Tibial nerve (tissue), 4 donors: ENCODE measurements at places on chromosomes 5 and 9. TPM values are rescaled to one million over a fixed set of nuclear protein-coding genes. Genes with fewer than 3 reads are reported as not detected.
A peak's percentile ranks its signal among the peaks of the same experiment; 100 is the strongest.

SMIM33 gene
- total RNA-seq, result not detected

SPINK9 gene
- not detected for total RNA-seq

ELAVL2 gene
- 2.6 TPM for total RNA-seq

SPINK7 gene
- not detected for total RNA-seq

SHOC1 gene
- not detected for total RNA-seq

DNA sequence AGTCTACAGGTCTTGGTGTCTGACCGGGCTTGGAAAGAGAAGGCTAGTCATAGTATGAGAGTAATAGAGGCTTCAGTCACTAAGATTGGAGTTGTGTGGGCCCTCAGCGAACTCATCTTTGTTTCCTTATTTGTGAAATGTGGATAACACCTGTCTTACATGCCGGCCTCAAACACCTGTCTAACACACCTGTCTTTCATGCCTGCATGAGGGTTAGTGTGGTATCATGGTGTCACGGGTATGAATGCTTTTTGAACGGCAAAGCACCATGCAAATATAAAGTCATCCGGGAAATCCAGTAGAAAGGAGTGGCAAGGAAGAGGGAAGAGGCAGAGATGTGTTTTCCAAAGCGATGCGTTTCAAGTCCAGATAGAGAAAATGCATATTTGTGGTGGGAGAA, 25.5 kb downstream of the GRAMD2B start:
- no peaks in the 10 kb centered on the region for H3K36me3 ChIP-seq
- H3K27ac ChIP-seq, result peak overlapping the region; percentile 8
- no peaks in the 10 kb centered on the region for H3K4me1 ChIP-seq
- no peaks in the 10 kb centered on the region for H3K27me3 ChIP-seq
- no peak overlapping the region for H3K4me3 ChIP-seq
- no peak for DNase-seq

DNA sequence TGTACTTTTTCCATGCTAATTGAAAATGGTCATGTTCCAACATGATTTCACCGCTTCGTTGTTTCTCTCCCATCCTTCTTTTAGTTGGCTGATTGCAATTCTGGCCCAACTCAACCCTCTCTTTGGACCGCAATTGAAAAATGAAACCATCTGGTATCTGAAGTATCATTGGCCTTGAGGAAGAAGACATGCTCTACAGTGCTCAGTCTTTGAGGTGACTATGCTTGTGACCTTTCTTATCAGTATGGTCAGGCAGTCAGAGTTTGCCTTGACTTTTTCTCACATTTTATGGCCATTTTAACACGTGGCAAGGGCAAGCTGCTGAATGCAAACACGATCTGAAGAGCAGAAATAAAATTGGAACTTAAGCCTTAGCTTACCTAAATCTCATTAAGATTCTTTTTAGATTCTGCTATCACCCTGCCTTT, 36.0 kb upstream of the CREBRF start:
- no peak for DNase-seq
- H3K4me3 ChIP-seq, result no peak overlapping the region
- no peaks in the 10 kb centered on the region for H3K27me3 ChIP-seq

- no peak overlapping the region for H3K4me3 ChIP-seq
- no peak overlapping the region for H3K27ac ChIP-seq
- H3K4me1 ChIP-seq, result no peaks in the 10 kb centered on the region
- no peaks in the 10 kb centered on the region for H3K36me3 ChIP-seq
These were observed 81.6 kb upstream of the MRPS30 start for GRCh38 chr5:44727100-44727499.

GRCh38 chr9:90956026-90956810, 154.6 kb downstream of the SYK start:
- H3K36me3 ChIP-seq, result no peaks in the 10 kb centered on the region
- H3K4me3 ChIP-seq, result no peak overlapping the region
- DNase-seq, result no peak
- no peak overlapping the region for H3K27ac ChIP-seq
- H3K4me1 ChIP-seq, result no peaks in the 10 kb centered on the region

DNA sequence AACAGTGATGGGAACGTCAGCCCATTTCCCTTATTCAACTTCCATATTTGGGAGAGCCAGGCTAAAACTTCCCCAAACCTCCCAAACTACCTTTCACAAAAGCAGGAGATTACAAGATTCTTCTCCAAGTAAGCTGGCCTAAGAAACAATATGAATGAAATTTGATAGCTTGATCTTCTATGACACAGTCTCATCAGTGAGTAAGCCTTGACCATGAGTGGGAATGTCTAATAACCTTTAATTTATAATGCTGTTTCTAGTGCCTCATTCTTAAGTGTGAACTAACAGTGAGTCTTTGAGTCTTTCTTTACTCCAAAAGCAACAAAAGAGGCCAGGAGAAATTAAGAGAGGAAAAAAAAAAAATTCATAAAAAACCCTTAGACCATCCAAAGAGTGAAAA, 1379.9 kb downstream of the EFNA5 start:
- no peaks in the 10 kb centered on the region for H3K4me1 ChIP-seq
- H3K27ac ChIP-seq, result no peak overlapping the region
- no peaks in the 10 kb centered on the region for H3K27me3 ChIP-seq
- H3K36me3 ChIP-seq, result no peaks in the 10 kb centered on the region
- DNase-seq, result no peak

- H3K27ac ChIP-seq, result no peak overlapping the region
- no peaks in the 10 kb centered on the region for H3K36me3 ChIP-seq
- H3K4me3 ChIP-seq, result no peak overlapping the region
- no peak for DNase-seq
- peaks cover 34% of the 10 kb centered on the region for H3K4me1 ChIP-seq
These were observed 35.7 kb upstream of the GABRP start for GRCh38 chr5:170747851-170748250.

DNA sequence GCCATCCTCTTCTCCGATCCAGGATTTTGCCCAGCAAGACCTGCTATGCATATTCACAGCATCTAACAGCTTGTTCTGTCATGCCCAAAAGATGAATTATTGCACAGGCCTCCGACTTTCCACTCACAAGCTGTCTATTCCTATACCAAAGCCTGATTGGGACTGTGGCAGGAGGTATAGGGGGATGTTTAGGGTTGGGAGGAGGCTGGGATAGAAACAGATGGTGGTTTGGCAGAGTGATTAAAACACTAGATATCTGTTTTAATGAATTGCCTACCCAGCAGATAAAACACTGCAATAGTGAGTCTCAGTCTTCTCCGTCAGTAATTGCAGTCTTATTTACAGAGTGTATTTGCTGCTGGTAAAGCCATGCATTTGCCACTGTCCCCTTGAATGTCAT, 215.3 kb downstream of the TLR4 start:
- DNase-seq, result no peak
- H3K4me3 ChIP-seq, result no peak overlapping the region
- H3K27ac ChIP-seq, result no peak overlapping the region
- no peaks in the 10 kb centered on the region for H3K36me3 ChIP-seq
- H3K4me1 ChIP-seq, result no peaks in the 10 kb centered on the region
- H3K27me3 ChIP-seq, result no peaks in the 10 kb centered on the region

DNA sequence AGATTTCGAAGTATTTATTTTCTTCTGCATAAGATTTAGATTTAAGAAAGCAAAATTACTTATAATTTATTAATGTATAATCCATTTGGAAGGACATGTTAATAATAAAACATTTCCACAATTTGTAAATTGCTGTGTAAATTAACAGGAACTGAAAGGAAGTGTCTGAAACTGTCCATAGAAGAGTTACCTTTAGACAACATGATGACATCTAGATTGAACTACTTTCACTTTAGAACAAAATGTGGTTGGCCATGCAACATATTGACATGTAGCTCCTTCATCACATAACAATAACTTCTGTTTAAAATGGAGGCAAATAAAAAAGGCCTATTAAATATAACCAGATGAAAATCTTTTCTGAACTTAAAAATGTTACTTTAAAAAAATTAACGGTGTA, 1849.5 kb upstream of the ACO1 start:
- no peak overlapping the region for H3K27ac ChIP-seq
- H3K27me3 ChIP-seq, result no peaks in the 10 kb centered on the region
- no peaks in the 10 kb centered on the region for H3K36me3 ChIP-seq
- no peak for DNase-seq
- no peaks in the 10 kb centered on the region for H3K4me1 ChIP-seq

DNA sequence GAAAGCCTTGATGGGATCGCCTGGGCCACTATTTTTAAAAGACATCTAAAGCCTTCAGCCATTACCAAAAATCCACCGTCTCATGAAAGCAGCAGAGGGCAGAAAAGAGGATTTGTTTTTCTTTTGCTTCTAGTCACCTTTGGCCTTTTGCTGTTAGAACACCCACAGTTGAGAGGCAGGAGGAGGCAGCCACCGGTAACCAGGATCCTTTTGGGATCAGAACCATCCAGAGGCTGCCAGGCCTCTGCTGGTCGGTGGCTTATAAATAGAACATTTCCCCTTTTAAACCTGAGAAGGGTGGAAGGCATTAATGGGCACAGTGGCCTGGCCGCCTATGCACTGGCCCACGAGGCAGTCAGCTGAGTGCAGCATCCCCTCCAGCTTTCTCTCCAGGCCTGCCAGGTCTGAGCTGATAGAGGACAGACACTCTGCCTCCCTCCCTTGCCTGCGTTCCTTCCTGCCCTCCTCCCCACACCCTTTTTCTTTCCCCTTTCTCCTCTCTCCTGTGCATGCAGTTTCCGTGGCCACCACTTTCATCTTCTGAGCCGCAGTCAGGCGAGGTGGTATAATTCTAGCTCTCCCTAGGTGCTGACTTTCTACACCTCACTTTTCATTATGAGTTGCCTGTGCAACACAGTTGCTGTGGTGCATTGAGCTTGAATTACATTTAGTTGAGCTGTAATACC, 253.4 kb downstream of the ARHGAP26 start:
- no peaks in the 10 kb centered on the region for H3K27me3 ChIP-seq
- H3K4me3 ChIP-seq, result no peak overlapping the region
- no peak for DNase-seq
- H3K27ac ChIP-seq, result peak overlapping the region; percentile 66
- H3K36me3 ChIP-seq, result no peaks in the 10 kb centered on the region

- no peak overlapping the region for H3K4me3 ChIP-seq
- no peaks in the 10 kb centered on the region for H3K36me3 ChIP-seq
- H3K4me1 ChIP-seq, result peaks cover 7% of the 10 kb centered on the region
- no peaks in the 10 kb centered on the region for H3K27me3 ChIP-seq
These were observed 266.5 kb downstream of the MSX2 start for GRCh38 chr5:174990909-174991308.

DNA sequence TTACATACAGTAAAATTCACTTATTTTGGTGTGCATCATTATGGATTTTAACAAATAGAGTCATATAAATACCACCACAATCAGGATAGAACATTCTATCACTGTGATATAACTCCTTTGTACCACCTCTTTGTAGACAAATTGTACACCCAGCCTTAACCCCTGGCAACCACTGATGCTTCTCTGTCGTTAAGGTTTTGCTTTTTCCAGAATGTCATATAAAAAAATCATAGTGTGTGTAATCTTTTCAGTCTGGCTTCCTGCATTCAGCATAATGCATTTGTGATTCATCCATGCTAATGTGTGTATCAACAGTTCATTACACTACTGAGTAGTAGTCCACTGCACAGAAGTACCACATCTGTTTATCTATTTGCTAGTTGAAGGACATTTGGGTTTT, 81.2 kb downstream of the ARSB start:
- no peaks in the 10 kb centered on the region for H3K27me3 ChIP-seq
- no peak for DNase-seq
- H3K36me3 ChIP-seq, result no peaks in the 10 kb centered on the region
- peaks cover 13% of the 10 kb centered on the region for H3K4me1 ChIP-seq

- DNase-seq, result peak; percentile 67
- no peak overlapping the region for H3K4me3 ChIP-seq
- H3K27ac ChIP-seq, result peak overlapping the region; percentile 83
- H3K27me3 ChIP-seq, result no peaks in the 10 kb centered on the region
- peaks cover 5% of the 10 kb centered on the region for H3K36me3 ChIP-seq
These were observed 73.2 kb downstream of the SH3PXD2B start for GRCh38 chr5:172380987-172381643.

GRCh38 chr5:163293836-163294235, 143.6 kb upstream of the CCNG1 start:
- H3K27me3 ChIP-seq, result no peaks in the 10 kb centered on the region
- no peak overlapping the region for H3K4me3 ChIP-seq
- no peaks in the 10 kb centered on the region for H3K4me1 ChIP-seq
- H3K27ac ChIP-seq, result no peak overlapping the region

- H3K4me1 ChIP-seq, result no peaks in the 10 kb centered on the region
- no peak overlapping the region for H3K27ac ChIP-seq
- no peak overlapping the region for H3K4me3 ChIP-seq
- no peaks in the 10 kb centered on the region for H3K27me3 ChIP-seq
- DNase-seq, result no peak
- no peaks in the 10 kb centered on the region for H3K36me3 ChIP-seq
These were observed 81.0 kb upstream of the MAST4 start for GRCh38 chr5:66515209-66515608.

DNA sequence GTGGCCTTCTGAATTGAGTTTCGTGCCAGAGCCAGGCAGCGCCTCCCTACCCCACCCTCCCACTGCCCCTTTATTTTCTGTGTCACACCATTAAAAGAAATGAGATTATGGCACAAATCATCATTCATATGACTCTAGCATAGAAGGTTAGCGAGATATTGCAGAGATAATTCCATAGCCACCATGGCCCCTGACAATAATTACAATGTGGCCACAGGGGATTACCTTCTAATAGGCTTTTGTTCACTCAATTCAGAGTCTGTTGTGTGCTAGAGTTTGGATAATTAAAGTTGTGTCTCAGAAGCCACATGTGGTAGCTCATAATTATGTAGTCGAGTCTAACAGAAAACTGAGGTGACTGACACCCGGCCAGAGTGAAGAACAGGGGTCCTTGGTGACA, 428.1 kb downstream of the ARHGEF28 start:
- no peaks in the 10 kb centered on the region for H3K36me3 ChIP-seq
- no peaks in the 10 kb centered on the region for H3K4me1 ChIP-seq
- DNase-seq, result no peak
- no peak overlapping the region for H3K27ac ChIP-seq

- peak overlapping the region; percentile 86 for H3K27ac ChIP-seq
- H3K4me3 ChIP-seq, result peak overlapping the region; percentile 95
- DNase-seq, result no peak
- H3K36me3 ChIP-seq, result no peaks in the 10 kb centered on the region
These were observed 85.7 kb upstream of the MELK start for GRCh38 chr9:36486933-36487481.

GRCh38 chr9:5917888-5918287, 27.2 kb downstream of the MLANA start:
- no peaks in the 10 kb centered on the region for H3K27me3 ChIP-seq
- peaks cover 41% of the 10 kb centered on the region for H3K36me3 ChIP-seq
- H3K4me3 ChIP-seq, result no peak overlapping the region
- H3K4me1 ChIP-seq, result no peaks in the 10 kb centered on the region
